ENCODE measurements at places on chromosomes 11 and 22.

DNA sequence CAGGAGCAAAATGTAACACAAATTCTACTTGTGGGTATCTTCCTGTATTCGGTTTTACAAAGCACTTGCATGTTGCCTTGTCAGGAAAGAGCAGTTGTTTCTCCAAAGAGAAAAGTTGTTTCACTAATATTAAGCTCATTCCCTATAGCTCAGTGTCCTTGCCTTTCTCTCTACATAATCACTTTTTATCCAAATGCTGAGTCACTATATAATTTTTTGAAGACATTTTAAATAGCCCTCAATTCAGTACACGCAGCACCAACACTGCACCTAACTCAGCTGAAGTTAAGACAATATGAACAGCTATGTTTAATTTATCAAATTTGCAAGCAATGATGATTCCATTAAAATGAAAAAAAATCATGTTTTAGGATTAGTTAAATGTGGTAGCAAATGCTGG, 14.5 kb upstream of the MRTFA start:
- no peak for DNase-seq

DNA sequence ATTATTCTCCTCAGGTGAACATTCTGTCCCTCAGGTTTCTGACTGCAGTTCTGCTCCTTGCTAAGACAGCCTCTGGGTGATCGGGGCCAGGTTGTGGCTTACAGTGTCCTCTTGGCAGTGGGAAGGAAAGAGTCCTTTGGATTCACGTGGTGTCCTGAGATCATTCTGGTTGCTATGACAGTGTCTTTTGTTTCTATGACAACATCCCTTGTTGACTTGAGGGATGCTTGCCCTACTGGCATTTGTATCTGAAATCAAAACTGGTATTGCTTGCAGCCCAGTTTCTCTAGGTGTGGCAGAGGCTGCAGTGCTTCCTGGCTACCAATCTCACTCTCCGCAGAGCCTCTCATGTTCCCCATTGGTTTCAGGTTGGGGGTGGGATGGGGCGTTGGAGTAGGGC, 151.8 kb upstream of the CCDC90B start:
- no peak for DNase-seq

GRCh38 chr22:47022475-47022874, 260.0 kb downstream of the TBC1D22A start:
- DNase-seq, result no peak

- no peak for DNase-seq
Measured at GRCh38 chr22:50012211-50013181, at the start of gene IL17REL. Gene IL17REL, minus strand, starts transcription at chr22:50012765. Its CDS starts 119 bp downstream, at chr22:50012646.

DNA sequence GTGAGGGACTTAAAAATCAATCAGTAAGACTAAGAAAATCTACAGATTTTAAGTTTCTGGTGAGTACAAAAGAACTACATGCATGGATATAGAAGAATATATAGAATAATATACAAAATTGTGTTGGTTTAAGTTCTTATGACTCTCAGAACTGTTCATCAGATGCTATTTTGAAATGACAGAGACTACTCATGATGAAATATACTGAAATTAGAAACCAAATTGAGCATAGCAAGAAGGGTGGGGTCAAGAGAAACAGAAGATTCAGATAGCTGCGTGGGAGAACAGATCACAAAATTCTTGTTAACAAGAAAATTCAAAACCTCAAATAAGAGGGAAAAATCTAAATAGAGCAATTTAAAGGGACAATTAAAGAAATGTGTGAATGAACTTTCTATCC, 2125.3 kb upstream of the RAG2 start:
- no peak for DNase-seq

DNA sequence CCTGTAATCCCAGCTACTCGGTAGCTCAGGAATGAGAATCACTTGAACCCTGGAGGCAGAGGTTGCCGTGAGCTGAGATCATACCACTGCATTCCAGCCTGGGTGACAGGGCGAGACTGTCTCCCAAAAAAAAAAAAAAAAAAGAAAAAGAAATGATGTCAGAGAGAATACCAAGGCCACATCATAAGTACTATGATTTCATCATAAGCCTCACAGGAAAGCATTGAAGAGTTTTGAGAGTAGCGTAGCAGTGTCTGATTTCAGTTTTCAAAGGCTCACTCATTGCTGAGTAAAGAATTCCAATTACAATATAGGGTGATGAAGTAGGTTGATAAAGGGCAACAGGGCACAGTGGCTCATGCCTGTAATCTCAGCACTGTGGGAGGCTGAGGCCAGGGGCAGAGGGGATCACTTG, 88.8 kb downstream of the MRTFA start:
- no peak for DNase-seq

DNA sequence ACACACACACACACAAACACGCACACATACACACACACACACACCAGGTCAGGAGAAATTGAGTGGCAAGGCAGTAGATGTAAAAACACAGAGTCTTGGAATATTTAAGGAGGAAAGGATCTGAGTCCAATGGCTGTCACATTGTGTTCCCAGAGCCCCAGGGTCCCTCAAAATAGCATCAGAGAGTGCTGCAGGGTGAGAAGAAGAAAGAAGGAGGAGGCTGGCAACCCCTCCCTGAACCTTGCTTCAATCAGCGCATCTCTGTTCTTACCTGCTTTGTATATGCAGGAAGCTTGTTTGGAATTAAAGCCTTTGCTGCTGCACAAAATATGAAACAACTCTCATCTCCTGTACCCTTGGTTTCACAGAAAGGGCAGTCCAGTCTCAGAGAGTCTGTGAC, 406.5 kb downstream of the MIAT start:
- DNase-seq, result no peak

GRCh38 chr11:72621008-72621610, 53.1 kb downstream of the PDE2A start:
- no peak for DNase-seq

DNA sequence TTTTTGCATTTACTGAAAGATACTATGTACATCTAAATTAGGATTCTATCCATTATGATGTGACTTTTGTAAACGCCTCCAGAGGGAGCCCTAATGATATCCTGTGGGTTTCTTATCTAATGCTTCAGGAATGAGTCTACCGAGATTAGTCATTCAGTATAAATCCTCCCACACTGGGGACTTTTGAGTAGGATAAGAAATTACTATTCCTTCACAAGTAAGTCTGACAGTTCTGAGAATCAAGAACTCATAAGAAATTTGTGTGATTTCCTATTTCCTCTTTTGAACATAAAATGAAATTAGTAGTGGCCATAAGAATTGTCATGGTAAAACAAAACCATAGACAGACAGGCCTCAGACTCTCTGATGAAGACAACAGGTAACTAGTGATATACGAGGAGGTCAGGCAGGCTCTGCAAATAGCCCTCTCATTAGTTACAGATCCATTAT, 10.0 kb upstream of the OR5M1 start:
- DNase-seq, result no peak

DNA sequence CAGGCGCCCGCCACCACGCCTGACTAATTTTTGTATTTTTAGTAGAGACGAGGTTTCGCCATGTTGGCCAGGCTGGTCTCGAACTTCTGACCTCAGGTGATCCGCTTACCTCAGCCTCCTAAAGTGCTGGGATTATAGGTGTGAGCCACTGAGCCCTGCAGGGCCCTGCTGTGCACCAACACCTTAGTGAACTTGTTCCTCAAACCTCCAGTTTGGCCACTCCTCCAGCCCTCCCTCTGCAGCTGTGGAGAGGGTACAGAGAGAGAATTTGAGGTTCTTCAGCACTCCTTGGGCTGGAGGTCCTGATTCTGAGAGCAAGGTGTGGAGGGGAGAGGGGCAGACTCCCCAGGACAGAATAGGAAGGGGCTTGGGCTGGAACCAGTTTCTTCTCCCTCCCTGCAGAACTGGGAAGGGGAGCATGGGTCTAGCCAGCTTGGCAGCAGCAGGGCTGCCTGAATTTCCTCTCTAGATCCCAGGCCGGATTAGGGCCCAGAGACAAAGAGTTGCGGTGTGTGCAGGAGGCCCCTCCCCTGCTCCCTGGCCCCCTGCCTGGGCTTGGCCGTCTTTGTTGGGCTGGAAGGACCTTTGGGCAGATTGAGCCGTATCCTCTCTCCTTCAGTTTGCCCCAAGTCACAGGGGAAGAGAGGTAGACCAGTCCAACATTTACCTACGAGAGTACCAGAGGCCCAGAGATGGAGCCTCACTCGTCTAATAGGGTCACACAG, 2.3 kb upstream of the PEX16 start:
- no peak for DNase-seq

GRCh38 chr11:103499710-103500340, 390.6 kb downstream of the DYNC2H1 start:
- DNase-seq, result no peak

DNA sequence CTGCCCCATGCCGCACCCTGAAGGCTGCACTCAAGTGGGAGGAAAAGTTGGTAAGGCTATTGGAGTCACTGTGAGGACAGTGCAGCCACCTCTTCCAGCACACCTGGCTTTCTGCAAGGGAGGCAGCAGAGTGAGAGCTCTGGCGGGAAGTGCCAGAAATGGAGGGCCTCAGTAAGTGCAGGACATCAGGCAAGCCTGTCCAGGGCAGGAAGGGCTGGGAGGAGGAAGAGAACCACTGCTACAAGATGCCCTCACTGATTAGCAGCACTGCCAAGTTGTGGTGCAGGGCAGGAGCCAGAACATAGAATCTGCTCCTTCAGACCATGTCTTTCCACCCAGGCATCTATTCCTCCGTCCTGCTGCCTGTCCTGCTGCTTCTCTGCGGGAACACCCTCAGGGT, 61.2 kb upstream of the CLTCL1 start:
- DNase-seq, result no peak

GRCh38 chr11:132528181-132528580, 1004.1 kb downstream of the OPCML start:
- no peak for DNase-seq

- DNase-seq, result no peak
Measured at GRCh38 chr22:50176850-50177536, 6.5 kb downstream of the PANX2 start.

DNA sequence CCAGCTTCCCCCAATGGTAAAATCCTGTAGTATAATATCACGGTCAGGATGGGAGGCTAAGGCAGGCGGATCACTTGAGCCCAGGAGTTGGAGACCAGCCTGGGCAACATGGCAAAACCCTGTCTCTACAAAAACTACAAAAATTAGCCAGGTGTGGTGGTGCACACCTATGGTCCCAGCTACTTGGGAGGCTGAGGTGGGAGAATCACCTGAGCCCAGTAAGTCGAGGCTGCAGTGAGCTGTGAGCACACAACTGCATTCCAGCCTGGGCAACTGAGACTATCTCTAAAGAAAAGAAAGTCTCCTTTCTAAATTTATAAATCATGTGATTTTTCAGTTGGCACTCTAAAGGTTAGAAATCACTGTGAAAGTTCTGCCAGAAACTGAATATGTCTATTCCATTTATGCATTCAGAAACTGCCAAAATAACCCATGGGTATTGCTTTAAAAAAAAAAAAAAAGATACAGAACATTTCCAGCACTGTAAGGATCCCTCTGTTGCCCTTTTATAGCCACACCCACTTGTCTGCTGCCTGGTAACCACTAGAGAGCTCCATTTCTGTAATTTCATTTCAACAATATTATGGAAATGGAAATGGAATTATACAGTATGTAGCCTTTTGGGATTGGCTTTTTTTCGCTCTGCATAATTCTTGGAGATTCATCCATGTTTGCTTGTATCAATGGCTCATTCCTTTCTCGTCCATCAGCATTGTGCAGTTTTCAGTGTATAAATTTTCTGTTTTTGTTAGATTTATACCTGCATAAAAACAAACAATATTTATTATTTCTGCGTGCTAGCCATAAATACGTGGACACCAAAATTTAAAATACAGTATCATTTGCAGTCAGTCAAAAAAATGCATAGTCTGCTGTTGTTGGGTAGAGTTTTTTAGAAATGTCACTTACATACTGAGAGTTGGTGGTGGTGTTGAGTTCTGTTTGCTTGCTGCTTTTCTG, 9.4 kb downstream of the CDC45 start:
- DNase-seq, result no peak

DNA sequence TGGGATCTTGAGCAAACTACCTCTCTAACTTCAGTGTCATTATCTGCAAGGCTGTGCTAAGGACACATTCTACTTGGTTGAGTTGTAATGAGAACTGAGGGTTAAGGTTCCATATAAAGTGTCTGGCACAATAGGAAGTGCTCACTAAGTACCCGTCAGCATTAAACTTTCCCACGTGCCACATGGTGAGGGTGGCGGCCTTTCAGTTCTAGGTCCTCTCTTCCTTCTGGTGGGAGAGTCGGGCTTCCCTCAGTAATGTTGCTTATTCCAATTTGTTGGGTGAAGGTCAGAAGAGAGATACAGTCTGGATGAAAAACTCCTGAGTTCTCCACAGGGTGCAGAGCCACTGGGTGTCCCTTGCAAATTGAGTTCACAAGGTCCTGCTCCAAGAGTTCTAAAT, 4.6 kb upstream of the CD6 start:
- no peak for DNase-seq

GRCh38 chr11:79404325-79404724, 36.5 kb downstream of the TENM4 start:
- no peak for DNase-seq

GRCh38 chr22:24077416-24077815, 66.3 kb downstream of the CABIN1 start:
- no peak for DNase-seq

GRCh38 chr11:29963796-29964195, 53.0 kb downstream of the KCNA4 start:
- no peak for DNase-seq

DNA sequence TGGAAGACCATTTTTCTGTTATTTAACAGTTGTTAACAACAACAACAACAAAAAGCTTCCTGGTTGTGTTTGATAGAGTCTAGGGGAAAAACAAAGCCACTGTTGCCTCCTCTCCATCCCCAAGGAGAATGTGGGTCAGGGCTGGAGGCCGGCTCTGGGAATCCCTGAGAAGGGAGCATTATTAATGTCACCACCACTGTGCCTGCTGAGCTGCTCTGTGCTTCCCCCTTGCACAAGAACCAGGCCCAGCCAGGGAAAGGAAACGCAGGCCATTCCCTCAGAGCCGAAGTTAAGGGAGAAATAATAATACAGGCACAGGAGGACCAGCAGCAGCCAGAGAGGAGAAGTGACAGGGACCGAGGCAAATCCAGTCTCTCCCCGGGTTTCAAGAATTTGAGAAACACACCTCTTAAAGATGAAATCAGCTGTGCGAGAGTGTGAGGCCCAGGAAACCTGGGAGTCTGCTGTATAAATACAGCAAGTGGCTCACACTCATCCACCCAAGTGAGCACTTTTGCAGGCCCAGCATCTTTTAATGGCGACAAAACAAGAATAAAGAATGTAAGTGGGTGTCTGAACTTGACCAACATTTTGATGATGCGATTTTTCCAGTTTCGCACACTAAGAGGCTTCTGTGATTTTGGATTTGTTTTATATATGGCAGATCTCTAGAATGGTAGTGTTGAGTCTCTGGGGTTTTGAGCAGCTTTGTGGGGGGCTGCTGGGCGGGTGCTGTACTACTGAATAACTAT, 539.2 kb downstream of the NTM start:
- no peak for DNase-seq

GRCh38 chr22:30902496-30903357, 65.8 kb downstream of the MORC2 start:
- DNase-seq, result no peak

DNA sequence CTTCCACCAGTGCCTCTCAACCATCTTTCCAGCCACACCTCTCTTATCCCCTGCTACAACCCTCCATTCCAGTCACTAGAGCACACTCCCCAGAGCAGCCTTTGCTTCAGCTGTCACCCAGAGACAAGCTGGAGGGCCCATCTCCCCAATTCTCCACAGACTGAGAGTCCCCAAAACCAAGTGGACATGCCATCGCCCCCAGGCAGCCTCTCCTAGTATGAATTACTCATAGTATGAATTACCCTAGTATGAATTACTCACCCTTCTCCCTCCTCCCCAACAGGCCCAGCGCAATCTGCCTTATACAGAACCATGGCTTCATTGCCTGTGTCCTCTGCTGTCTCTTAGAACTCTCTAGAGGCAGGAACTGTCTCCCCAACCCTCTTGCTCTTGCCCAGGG, 24.8 kb downstream of the MYH9 start:
- DNase-seq, result peak; percentile 57
